ENCODE measurements at places on chromosomes 4 and X.
A peak's percentile ranks its signal among the peaks of the same experiment; 100 is the strongest.

DNA sequence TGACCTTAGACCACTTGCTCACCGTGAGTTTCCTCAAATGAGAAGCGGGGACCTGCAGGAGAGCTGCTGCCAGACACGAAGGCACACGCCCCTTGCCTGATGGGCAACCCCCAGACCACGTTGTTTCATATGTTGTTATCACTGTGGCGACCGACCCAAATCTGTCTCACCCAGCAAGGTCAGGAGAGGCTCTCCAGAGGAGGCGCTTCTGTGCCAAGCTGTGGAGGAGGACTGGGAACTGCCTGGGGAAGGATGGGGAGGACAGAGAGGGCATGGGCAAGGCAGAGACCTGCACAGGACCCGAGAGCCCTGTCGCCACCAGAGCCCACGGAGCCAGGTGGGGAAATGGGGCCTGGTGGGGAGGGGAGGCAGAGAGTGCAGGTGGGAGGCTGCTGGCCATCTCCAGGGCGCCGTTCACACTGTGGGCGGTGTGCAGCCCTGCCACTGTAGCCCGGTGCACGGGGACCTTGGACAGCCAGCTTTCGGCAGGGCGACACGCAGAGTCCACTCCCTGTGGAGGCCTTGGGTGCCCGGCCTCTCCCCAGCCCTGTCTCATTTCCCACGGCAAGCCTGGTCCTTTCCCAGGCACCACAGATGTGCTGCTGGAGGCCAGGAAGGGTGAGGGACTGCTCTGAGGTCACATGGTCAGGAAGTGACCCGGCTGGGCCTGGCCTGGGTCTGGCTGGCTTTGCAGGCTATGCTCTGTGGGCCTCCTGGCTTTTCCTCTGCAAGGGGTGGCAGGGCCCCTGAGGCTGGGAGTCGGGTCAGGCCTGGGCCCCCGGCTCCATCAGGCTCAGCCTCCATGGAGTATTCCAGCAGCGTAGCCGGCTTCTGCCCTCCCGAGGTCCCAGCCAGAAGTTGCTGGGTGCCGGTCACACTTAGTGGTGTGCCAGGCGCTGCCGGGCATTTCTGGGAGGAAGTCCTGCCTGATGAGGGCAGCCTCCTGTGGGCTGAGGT, 3.2 kb downstream of the HTRA3 start:
- no peak for DNase-seq

DNA sequence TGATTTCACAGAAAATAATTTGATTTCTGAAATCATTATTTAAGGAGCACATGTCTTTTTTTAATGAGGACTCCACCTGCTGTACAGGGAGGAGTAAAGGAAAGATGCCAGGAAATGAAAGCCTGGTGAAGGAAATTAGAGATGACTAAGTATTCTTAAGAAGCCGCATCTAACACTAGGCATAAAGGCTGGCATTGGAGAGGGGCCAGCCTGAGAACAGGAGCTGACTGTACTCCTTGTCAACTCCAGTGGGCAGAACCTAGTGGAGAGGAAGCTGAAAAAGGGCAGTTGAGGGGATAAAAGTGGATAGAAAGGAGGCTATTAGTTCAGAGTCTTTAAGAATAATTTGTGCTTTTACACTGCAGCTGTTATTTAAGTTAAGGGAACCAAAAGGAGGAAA, 393.0 kb downstream of the PPP1R2C start:
- DNase-seq: no peak

- DNase-seq: no peak
Observed at GRCh38 chr4:159593681-159594080, 490.8 kb downstream of the RAPGEF2 start.

DNA sequence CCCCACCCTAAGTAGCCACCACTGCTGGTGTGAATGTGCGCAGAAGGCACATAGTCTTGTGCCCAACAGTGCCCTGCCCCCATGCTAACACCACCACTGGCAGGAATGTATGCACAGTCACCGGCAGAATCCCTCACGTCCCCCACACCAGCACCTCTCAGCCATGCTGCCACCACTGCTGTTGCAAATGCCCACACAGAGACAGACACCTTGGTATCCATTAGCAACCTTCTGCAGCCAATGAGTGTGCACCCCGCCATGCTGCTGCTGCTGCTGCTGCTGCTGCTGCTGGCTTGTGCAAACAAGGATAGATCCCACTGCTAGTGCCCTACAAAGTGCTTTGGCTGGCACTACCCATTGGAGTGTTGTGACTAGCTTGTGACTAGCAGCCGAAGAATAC, 52.4 kb upstream of the MMAA start:
- no peak for DNase-seq

GRCh38 chrX:100449696-100450608, 39.9 kb upstream of the PCDH19 start:
- DNase-seq: no peak

- no peak for DNase-seq
Observed at GRCh38 chr4:77917601-77918000, 55.0 kb downstream of the MRPL1 start.

DNA sequence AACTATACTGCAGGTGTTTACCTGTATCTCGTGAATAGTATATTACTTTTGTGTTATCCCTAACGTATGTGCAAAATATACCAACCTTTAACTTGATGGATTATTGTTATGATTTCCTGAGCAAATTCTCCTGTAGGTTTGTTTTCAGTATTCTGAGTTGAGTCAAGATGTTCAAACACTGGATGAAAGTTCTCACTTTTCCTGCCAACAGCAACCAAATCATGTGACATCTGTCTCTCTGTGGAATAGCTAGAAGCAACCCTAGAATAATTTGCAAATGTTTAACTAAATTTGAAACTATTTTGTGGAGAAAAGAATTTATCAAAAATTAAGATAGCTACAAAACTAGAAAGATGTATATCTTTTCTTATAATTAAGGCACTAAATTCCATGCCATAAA, 35.6 kb downstream of the BCLAF3 start:
- no peak for DNase-seq

DNA sequence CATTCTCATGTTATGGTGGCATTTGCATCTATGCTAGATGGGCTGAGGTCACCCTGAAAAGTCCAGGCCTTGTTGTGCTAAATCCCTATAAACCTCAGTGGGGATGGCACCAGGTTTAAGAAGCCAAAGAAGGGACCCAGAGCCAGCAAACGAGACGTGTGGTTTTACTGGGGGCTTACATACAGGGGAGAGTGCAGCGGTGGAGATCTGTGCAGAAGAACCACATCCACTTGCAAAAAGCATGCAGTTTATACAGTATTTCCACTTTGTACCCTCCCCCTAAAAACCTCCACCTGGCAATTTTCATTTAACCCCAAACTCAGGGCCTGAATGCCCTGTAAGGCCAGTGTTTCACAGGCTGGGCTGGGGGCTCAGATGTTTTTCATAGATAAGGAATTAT, 134.9 kb upstream of the GATB start:
- DNase-seq: no peak

DNA sequence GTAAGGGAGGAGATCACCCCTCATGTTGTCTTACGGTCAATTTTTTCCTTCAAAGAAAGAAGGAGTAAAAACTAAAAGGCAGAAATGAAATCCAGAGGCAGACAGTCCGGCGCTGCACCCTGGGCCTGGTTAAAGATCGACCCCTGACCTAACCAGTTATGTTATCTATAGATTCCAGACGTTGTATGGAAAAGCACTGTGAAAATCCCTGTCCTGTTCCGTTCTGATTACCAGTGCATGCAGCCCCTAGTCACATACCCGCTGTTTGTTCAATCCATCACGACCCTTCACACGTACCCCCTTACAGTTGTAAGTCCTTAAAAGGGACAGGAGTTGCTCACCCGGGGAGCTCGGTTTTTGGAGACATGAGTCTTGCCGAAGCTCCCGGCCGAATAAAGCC, 105.6 kb upstream of the JADE1 start:
- DNase-seq: no peak

DNA sequence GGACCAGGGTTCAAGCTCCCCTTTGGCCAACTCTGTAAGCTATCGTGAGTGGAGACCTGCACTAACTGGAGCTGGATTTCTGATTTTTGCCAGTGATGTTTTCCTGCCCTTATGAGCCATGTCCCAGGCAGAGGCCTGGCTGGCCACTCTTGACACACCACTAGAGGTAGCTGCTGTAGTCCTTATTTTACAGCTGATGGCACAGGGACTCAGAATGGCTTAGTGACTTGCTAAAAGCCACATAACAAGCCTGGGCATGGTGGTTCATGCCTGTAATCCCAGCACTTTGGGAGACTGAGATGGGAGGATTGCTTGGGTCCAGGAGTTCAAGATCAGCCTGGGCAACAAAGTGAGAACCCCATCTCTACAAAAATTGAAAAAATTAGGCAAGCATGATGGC, 33.4 kb downstream of the CYTL1 start:
- no peak for DNase-seq

DNA sequence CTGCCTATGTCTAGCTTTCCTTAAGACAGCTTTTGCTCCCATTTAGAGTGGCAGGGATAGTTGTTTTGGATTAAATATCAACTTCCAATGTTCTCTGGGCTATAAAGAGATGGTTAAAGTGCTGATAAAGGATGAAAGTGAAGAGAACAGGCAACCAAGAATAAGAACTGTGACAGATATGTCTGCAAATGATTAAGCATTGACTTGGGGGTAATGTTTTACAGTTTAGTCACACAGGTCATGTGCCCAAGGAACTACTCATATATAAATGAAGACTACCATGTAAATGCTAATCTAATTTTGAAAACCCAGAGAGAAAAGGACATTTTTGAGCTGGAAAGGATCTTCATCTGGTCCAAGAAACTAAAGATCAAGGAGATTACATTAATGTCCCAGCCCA, 42.1 kb downstream of the RBMX2 start:
- DNase-seq: no peak

DNA sequence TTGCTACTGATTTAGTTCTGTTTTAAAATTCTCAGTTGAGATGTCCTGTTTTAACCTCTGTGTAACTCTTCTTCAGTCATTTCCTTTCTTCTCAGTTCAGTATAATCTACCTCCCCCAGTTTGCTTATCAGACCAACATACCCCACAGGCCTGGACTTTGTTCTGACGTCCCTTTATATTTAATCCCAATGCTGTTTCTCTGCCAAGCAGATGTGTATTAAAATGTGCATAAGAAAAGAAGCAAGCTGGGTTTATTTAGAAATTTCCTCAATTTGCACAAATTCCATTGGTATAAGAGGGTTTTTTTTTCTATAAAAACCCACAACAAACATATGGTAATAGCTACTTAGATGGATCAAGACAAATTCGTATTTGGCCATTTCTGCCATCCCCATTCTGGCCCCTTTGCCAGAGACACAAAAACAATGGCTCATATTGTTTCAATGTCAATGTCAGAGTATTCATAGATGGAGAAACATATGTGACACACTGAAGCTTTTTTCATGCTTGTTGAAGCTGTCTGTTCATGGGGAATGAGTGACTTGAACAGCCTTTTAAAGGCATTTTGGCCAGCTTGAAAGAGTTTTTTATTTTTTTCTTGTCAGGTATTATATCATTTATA, 24.5 kb downstream of the HCCS start:
- DNase-seq: no peak

DNA sequence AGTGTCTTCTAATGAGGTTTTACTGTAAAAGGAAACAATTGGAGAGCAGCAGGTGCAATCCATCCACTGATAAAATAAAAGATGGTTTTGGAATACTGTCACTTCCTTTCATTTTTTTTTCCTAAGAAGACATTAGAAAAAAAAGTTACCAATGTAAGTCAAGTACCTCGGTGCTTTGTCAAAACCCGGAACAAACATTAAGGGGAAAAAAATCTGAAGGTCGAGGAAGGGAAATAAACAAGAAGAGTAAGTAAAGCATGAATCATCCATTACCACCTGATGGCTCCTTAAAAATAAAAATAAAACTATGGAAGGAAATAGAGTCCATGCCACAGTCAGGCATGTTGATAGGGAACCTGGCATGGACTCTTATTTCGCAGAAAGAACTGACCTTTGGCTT, 15.3 kb upstream of the XPNPEP2 start:
- DNase-seq: no peak

DNA sequence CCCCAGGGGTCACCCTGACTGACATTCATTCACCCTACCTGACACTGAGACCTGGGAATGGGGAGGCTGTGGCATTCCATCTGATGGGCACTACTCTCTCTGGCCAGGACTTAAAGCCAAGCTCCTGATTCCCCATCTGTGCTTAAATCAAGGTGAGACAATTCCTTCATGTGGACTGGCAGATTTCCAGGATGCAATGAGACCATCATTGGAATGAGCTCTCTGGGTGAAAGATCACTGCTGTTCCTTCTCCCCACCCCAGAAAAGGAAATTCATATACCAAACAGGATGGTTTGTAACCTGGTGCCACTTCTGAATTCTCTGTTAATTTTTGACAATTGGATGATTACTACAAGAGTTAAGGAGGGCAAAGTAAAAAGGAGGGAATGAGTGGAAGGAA, 354.8 kb downstream of the MID1IP1 start:
- DNase-seq: no peak

DNA sequence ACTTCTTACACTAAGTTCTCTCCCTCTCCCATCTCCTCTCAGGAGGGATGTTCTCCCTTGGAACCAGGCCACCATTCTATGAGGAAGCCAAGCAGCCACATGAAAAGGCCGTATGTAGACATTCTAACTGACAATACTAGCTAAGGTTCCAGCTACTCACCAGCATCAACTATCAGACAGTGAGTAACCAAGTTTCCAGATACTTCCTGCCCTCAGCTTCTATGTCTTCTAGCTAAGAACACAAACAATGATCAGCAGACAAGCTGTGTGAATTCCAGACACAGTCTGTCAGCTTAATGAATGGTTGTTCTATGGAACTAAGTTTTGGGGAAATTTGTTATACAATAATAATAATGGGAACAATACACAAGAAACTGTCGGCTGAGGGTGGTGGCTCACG, 50.8 kb downstream of the SMIM14 start:
- DNase-seq: no peak

GRCh38 chr4:44660396-44660795, 9.0 kb upstream of the YIPF7 start:
- DNase-seq: no peak

DNA sequence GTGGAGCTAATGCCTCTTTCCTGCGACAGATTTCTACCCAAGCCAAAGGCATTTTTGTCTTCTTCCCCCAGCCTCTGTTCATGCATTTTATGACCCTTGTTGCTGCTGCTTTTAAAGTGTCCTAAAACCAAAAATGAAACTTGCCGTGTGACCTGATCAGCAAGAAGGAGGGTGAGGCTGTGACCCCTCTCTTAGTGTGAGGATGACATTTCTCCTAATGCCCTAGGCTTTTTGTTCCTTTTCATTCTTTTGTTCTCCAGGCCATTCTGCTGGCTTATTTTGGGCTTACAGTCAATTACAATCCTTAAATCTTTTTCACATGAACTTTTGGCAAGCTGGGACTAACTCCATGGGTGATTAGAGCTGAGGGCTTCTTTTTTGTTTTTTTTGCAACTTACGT, 34.4 kb downstream of the PTTG2 start:
- DNase-seq: peak; percentile 28
